ENCODE measurements at places on chromosomes 5 and 9.

DNA sequence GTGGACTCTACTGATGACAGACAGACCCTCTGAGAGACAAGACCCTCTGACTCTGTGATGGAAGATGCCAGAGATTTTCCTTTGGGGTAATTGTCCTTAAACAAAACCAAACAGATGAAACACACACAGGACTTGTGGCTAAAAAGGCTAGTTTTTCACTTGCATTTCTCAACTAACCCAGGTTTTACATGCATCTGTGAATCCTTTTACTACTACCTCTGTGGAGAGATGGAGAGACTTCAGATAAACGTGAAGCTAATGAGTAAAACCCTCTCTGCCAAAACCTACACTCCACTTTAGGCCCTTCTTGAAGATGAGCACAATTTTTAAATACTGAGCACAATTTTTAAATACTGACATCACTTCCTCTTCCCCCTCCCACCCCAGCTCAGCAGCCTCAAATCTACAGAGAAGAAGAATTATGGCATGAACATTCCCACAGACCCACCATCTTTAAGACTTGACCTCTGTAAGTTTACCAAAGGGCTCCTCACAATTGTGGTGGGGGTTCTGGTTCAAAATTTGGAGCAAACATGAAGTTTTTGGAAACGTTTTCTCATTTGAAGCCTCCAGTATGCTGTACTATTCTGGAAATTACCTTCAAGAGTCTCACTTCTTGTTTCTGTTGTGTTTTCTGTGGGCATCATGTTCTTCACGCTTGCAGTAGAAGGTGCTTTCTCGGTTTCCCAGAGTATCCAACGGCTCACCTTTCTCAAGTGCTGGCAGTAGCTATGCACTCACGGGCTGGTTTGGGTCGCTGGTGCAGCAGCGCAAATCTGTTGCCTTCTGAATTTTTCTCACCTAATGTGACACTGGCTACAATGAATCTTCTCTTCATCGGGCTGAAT is 42.7 kb downstream of the ACER2 start:
- no peak for DNase-seq

GRCh38 chr5:71597001-71597400 is 9.9 kb downstream of the MCCC2 start:
- DNase-seq, result no peak

GRCh38 chr9:17648516-17648915 is 69.7 kb downstream of the SH3GL2 start:
- DNase-seq, result no peak

DNA sequence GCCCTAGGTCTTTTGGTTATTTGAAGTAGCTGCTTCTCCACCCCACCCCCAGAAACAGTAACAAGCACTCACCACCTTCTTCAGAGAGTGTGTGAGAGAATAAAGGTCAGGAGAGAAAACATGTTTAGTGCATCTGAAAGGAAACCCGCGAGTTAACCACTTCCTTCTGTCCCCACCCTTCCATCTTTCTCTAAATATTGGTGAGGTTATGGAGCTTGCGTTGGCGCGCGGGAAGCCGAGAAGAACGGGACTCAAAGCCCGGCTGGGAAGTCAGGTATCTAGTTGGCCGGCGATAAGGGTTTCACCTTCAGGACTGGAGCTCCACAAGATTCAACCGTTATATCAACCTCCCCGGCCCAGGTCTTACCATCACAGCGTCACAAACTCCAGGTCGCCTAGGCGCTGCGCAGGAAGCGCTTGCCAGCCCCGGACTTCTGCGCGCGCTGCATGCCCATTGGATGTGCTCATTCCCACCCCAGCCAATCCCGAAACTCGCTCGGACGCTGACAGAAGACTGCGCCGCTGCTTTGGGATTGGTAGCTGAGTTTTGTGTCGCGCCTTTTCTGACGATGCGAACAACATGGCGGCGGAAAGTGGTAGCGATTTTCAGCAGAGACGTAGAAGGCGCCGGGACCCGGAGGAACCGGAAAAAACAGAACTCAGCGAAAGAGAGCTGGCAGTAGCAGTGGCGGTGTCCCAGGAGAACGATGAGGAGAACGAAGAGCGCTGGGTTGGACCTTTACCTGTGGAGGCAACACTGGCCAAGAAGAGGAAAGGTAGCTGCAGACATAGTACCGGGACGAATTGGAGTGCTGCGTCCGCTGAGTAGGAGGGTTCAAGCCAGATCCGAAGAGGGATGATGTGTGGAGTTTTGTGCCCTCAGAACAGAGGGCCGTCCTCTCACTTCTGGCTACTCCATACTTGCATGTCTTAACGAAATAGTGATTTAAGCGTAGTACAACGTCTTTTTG is at the start of the genes CENPK and PPWD1:
CENPK (minus strand) TSS at position 438 of the 971 bp plus-strand sequence. CDS start 8,261 bp downstream, outside the sequence.
PPWD1 (plus strand) TSS at position 566 of the 971 bp plus-strand sequence; CDS start at position 581, 15 bp downstream.
- peak; percentile 91 for DNase-seq

- DNase-seq, result no peak
These were observed 157.9 kb downstream of the KDM4C start for GRCh38 chr9:6915635-6916034.

- DNase-seq, result no peak
These were observed 92.4 kb downstream of the MED27 start for GRCh38 chr9:131987232-131987631.

- DNase-seq, result no peak
These were observed 55.7 kb downstream of the NR3C1 start for GRCh38 chr5:143347698-143348344.

Measured in activated gamma-delta T cell treated with anti-CD3 and anti-CD28 coated beads, Interleukin-2, amount 50 U/mL, for 16 hours (primary cell).